ENCODE measurements at places on chromosomes 13 and 19. TPM values are rescaled to one million over a fixed set of nuclear protein-coding genes. Genes with fewer than 3 reads are reported as not detected.
A peak's percentile ranks its signal among the peaks of the same experiment; 100 is the strongest.

- DNase-seq, result no peak
These were observed 39.4 kb upstream of the KATNAL1 start for GRCh38 chr13:30346789-30347167.

- DNase-seq, result no peak
These were observed 5.3 kb downstream of the USHBP1 start for GRCh38 chr19:17259118-17259780.

GRCh38 chr13:36131222-36131930, at the start of gene DCLK1:
TSS of gene DCLK1 (minus strand) at chr13:36131382.
- DNase-seq, result peak; percentile 45

Gene ZNF100
- 18.2 TPM for total RNA-seq

DNA sequence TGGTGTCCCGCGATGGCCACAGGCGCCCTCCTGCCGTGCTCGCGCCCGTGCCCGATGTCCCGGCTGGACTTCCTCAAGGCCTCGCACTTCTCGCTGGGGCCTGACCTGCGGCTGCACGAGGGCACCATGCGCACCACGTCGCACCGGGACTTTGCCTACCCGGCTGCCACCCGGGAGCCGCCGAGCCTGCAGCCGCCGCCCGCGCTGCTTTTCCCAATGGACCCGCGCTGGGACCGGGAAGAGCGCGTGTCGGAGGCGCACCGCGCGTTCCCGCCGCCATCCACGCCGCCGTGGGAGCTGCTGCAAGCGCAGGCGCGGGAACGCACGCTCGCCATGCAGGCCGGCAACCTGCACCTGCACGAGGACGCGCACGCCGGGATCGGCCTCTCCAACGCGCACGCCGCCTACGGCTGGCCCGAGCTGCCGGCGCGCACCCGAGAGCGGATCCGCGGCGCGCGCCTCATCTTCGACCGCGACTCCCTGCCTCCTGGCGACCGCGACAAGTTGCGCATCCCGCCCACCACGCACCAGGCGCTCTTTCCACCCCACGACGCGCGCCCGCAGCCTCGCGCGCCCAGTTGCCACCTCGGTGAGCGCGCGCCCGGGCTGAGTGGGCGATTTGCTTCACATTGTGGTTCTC, 12.1 kb upstream of the PEX11G start:
- DNase-seq, result peak; percentile 72

GRCh38 chr19:34226036-34226435, 28.3 kb upstream of the GARRE1 start:
- DNase-seq, result no peak

DNA sequence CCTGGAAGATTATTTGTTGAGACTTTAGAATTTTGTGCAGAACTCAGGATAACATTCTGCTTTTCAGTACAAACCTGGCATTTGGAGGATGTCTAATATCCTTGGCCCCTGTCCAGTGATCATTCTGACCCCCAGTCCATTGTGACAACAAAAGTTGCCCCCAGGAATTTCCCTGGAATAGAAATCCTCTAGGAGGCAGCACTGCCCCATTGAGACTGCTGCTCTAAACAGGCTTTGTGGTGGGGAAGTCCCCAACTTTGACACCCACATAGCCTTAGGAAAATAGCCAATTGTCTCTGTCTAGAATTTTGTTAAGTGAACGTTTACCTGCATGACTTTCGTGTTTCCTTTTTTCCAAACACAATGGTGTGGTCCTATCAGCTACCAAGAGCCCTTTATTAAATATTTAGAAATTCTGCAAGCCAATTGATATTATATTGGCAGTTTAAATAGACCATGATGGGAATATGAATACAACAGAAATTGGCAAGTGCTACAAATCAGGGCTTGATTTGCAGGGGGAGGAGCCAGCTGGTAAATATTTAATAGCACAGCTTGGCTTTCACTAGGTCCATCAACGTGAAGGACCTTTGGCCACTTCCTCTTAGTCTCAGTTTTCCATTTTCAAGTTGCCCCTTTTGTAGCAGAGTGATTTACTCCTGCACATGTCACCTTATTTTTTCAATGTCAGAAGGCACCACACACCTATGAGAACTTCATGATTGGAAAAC, 451.7 kb downstream of the EFNB2 start:
- DNase-seq, result peak; percentile 31

DNA sequence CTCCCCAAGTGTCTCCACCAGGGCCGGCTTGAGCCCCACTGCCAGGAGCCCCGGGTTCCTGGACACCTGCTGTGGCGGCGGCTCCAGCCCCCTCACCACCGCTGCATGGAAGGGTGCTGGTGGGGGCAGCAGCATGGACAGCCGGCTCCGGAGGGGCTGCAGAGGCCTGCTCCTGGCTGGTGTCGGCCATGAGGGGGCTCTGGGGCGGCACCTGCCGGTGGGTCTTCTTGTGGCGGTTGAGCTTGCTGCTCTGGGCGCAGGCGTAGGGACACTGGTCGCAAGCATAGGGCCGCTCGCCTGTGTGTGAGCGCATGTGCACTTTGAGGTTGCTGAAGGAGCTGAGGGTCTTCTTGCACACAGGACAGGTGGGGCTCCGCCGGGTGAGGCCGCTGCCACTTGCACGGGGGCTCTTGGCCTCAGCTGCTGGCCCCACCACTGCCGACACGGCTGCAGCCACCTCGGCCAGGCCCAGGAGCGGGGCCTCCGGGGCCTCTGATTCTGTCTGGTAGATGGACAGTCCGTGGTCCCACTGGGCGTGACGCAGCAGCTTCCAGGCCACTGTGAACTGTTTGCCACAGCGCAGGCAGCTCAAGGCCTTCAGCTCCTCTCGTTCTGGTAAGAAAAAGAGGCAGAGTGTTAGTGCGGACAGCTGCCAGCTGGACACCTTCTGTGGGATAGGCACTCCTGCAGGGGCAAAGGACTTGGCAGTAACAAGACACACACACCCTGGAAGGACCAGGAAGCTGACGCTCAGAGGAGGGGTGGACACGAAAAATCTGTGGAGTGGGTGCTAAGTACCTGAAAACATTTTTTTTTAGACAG, 4.1 kb downstream of the ZNF296 start:
- DNase-seq, result no peak

GRCh38 chr19:35349614-35350521, 2.2 kb downstream of the FFAR1 start:
- no peak for DNase-seq

Gene NLRP7
- 0.69 TPM for total RNA-seq

GRCh38 chr13:57748096-57748495, 116.6 kb downstream of the PCDH17 start:
- no peak for DNase-seq

DNA sequence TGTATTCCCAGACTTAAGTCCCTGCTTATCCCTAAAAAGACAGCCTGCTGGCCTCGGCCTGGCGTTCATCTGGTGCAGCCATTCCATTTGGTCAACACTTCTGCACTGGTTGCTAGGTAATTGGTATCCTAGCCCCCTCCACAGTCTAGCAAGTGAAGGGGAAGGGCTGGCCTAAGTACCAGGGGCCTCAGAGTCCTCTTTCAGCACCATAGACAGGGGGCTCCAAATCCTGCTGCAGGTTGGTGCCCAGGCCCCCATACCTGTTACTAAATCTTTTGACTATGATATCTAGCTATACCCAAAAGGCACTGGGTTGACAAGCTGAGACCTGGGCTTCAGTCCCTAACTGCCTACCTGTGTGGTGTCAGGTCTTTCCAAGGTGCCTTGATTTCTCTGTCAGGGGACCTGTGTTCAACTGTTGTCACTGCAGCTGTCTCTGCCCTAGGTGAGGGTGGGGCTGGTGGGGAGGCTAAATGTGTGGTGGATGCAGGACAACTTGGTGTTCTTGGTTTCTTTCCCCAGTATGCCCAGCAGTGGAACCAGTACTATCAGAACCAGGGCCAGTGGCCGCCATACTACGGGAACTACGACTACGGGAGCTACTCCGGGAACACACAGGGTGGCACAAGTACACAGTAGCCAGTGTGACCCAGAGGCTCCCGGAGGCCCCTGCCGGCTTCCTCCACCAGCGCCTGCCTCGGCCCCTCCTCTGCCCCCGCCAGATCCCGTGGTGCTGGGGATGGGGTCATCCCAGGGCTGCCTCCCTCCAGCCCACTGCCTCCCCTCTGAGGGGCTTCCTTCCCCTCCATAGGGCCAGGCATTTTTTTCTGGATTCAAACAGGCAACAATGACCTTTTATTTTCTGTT, 3.8 kb upstream of the CCDC97 start:
- no peak for DNase-seq
